Stimulated activated CD4-positive, alpha-beta T cell treated with anti-CD3 and anti-CD28 coated beads, Interleukin-1b, Interleukin-23, amount 100 ng/mL, for 4 hours (primary cell): ENCODE measurements at places on chromosomes 5 and 9.
A peak's percentile ranks its signal among the peaks of the same experiment; 100 is the strongest.

GRCh38 chr9:35756275-35757225, 2.5 kb upstream of the MSMP start:
- DNase-seq: peak; percentile 72

DNA sequence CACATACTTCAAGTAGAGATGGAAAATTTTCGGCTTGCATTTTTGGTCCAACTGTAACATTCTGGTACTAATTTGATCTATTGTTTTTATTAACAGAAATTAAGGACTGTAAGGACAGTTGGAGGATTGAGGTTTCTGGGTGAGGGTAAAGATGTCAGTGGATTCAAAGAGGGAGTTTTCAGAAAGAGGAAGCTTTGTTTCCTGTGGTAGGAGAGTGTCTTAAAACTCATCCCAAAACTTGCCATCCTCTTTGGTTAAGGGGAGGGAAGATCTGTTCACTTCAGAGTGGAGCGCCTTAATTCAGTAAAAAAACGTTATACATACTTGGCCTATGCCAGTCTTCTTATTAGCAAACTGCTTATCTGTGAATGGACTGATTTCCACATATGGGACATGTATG, 13.8 kb downstream of the CNTRL start:
- DNase-seq: no peak

DNA sequence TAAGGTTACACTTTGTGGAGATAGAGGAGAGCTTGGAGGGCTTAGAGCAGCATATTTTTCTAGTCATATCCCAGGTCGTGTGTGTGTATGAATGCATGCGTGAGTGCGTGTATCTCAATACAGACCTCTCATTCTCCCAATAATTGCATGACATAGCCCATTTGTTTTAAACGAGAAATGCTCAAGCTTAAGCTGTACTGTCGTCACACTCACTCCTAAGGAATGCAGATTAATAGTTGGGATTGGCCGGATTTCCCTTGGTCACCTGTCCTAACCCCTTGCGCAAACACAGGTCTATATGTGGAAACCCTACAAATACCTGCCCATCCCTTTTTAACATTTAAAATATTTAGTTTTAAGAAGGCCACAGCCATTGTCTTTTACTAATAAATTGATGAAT, 165.8 kb downstream of the SEMA5A start:
- DNase-seq: no peak

DNA sequence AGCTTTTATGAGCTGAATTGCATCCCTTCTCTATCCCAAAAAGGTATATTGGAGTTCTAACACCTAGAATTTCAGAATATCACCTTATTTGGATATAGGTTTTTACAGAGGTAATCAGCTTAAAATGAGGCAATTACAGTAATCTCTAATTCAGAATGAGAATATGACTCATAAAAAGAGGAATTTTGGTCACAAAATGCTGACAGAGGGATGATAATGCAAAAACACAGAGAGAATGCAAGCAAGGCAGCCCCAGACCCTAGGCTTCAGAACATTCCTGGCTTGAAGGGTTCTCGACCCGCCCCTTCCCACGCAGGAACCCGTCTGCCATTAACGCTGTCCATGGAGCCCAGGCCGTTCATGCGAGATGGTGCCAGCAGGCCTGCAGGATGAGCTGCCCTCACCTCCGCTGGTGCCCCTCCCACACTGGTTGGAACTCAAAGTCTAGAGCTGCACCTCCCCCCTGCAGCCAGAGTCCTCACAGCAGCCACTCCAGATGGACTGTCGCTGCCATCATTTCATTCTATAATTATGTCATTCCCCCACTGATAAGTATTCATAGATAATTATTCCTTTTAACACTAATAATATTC, 1173.4 kb upstream of the ACO1 start:
- DNase-seq: no peak

- DNase-seq: no peak
These were observed 93.4 kb upstream of the ITGA2 start for GRCh38 chr5:52895572-52896413.

DNA sequence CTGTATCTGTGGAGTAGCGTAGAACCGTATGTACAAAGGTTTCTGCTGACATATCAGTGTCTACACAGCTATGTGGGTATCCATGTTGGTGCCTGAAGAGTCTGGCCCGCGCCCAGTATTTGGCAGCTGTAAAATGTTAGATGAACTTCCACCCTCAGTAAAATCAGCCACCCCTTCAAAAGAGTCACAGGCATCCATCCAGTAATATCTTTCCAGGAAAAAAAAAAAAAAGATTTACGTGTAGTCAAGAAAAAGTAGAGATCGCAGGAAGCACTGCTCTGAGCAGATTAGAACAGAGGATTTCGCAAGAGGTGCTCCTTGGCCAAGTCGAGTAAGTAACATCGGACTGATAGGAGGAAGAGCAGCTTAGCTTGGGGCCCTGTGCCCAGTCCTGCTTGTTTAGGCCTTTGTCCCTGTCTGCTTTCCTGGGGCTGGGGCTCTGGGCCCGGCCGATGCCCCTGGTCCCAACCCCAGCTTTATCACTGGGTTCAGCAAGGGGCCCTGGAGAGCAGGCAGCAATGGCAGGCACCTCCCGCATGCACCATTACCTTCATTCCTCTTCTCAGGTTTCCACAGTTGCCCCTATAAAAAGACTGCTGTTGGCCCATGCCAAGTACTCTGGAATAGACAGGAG, 21.2 kb downstream of the DAPK1 start:
- DNase-seq: no peak

GRCh38 chr5:65742565-65743231, 20.7 kb downstream of the NLN start:
- no peak for DNase-seq

DNA sequence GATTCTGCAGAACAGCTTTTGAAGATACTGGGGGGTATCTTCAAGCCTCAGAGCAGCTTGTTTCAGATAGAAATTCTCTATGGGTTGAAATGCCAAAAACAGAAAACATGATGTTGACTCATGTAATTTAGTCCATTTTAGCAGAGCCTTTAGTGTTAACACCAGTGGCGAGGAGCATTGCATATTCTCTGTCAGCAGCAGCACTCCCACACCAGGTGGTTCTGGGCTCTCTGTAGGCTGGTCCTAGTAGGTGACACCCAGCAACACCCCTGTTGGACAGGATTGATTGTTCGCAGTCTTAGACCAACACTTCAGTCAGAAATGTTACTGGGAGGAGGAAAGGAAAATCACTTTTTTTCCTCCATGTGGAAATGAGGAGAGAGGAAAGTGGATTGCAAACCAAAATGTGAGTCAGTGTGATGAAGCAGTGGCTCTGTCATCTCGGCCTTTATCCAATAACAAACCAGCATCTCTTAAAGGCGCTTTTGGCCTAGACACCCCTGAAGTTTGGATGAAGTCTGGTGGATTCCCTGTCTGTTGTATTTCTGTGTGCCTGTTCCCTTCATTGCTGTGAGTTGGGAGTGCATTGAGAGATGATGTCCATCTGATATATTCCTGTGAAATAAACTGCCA, 16.8 kb downstream of the SLC46A2 start:
- no peak for DNase-seq

- no peak for DNase-seq
These were observed 8.1 kb downstream of the ARL15 start for GRCh38 chr5:54302267-54302687.

- no peak for DNase-seq
These were observed 2.6 kb downstream of the AP3S1 start for GRCh38 chr5:115844321-115844817.

- no peak for DNase-seq
These were observed 705 bp upstream of the CDH10 start for GRCh38 chr5:24645483-24645882.

- no peak for DNase-seq
These were observed 223.7 kb upstream of the NFIL3 start for GRCh38 chr9:91647371-91647770.
